Inflammatory macrophage treated with lipopolysaccharide for 1 hour (primary cell): ENCODE measurements at places on chromosomes 6 and 20.

DNA sequence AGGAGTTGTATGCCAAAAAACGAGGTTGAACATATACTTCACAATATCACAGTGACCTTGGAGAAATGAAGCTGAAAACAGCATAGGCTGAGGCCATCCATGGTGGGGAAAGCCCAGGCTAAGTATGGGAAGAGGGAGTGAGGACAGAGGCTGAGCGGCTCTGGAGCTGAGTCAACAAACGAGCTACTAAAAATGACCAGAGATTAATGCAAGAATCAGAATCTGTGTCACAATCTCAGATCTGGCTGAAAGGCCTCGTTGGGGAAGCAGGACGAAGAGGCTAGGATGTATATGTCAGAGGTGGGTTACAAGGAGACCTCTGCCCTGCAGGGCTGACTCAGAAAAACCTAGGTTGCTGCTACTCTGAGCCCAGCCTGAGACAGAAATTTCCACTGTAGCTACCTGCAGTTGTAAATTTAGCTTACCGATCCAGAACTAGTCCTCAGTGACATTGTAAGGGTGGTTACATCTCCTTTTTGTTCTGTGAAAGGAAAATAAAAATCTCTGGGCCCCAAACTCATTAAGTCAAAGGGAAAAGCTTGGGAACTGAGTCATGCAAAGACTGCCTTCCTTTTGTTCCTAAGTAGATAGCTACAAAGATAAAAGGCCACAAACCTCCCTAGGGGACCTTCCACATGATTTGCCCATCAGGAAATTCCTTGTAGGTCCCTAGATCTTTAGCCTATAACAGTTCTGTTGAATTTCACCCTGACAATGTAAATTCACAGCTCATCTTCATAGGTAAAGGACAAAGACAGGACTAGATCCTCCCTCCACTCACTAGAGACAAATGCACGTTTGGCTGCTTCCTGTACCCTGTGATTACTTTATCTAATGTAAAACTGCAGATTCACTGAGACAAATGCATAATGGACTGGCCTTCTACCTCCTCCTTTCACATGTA, 8.5 kb upstream of the TUBB2A start:
- DNase-seq = peak; percentile 94

DNA sequence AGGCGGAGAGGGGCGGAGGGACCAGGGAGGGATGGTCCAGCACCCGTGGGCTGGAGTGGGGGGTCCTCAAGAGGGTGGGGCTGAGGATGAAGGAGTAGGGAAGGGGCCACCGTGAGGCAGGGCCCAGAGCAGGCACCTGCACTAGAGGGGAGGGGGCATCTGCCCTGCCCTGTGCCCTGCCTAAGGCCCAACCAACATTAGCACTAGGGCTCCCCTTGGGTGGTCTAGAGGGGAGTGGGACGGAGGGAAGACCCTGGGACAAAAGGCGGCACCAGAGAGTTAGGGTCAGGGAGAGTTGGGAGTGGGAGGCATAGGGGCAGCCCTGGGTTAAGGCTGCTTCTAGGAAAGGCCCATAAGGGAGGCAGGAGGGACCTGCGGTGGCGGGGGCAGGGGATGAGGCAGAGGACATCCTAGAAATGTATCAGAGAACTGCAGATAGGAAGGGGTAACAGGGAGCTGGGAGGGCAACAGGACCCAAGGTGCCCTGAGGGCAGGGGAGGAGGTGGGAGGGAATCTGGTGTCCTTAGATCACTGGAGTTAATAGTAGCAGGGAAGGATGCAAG, 24.5 kb downstream of the HLA-F start:
- no peak for DNase-seq

GRCh38 chr6:64034291-64034690, 398.7 kb downstream of the PHF3 start:
- no peak for DNase-seq

GRCh38 chr6:158660333-158660754, 10.5 kb downstream of the SYTL3 start:
- DNase-seq = peak; percentile 20

GRCh38 chr6:48027704-48028435, 83.1 kb downstream of the PTCHD4 start:
- DNase-seq = no peak

DNA sequence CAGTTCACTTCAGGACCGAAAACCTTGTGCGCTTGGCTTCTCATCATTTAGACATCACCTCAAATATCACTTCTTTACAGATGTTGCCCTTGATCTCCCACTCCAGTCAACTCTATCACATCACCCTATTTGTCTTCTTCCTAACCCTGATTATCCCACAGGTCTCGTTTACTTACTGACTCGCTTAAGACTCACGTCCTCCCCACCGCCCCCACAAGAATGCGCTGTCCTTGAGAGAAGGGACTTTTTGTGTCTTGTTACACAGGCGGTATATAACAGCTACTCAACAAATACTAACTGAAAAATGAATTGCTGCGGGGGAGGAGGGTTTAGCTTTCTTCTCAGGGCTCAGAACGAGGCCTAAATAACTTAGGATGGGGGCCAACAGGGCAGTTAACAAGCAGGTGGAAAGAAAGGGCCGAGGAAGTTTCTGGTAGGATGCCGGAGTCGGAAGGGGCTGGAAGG, 527 bp downstream of the TOMM34 start:
- peak; percentile 79 for DNase-seq
